ENCODE measurements at places on chromosomes 13 and 19. TPM values are rescaled to one million over a fixed set of nuclear protein-coding genes. Genes with fewer than 3 reads are reported as not detected.

DNA sequence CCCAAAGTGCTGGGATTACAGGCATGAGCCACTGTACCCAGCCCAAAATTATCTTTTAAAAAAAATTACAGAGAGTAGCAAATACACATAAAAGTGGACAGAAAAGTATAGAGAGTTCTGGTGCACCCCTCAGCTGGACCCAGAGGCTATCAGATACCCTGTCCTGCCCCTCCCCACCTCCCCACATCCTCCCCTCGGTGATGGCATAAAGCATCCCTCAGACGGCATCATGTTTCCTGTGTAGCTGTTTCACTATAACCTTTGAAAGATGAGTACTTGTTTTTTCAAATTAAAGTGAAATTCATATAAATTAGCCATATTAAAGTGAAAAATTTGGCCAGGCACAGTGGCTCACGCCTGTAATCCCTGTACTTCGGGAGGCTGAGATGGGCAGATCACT, 20.1 kb downstream of the SLC27A1 start:
- no peak for DNase-seq

Gene CCDC70
- not detected for polyA plus RNA-seq

- DNase-seq: no peak
Measured at GRCh38 chr13:95920485-95920884, 132.7 kb downstream of the UGGT2 start.

Gene ZNF709
- polyA plus RNA-seq: 9.2 TPM

DNA sequence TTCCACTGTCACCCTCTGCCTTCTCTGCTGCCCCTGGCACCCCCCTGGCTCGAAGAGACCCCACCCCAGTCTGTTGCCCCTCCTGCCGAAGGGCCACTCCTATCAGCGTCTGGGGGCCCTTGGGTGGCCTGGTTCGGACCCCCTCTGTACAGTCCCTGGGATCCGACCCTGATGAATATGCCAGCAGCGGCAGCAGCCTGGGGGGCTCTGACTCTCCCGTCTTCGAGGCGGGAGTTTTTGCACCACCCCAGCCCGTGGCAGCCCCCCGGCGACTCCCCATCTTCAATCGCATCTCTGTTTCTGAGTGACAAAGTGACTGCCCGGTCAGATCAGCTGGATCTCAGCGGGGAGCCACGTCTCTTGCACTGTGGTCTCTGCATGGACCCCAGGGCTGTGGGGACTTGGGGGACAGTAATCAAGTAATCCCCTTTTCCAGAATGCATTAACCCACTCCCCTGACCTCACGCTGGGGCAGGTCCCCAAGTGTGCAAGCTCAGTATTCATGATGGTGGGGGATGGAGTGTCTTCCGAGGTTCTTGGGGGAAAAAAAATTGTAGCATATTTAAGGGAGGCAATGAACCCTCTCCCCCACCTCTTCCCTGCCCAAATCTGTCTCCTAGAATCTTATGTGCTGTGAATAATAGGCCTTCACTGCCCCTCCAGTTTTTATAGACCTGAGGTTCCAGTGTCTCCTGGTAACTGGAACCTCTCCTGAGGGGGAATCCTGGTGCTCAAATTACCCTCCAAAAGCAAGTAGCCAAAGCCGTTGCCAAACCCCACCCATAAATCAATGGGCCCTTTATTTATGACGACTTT, 2.0 kb downstream of the ZFP36 start:
- DNase-seq: no peak

Gene EFNA2
- polyA plus RNA-seq: 1.4 TPM

DNA sequence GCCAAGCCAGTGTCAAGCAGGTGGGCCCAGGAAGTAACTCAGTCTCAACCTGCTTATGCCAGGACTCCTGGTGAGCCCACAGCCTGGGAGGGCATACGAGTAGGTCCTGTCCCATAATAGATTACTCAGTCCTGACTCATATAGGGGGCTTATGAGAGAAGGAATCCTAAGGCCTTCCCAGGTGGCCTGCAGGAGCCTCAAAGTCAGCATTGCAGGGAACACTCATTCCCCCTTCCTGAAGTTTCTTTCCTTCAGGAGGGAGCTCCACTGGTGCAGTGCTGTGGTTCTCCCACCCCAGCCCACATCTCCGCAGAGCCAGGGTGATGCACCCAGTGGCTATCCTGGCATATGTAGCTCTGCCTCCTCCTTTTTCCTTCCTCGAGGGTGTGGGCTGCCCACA, 137.3 kb downstream of the ZIC5 start:
- no peak for DNase-seq

Gene NLRP4
- polyA plus RNA-seq: not detected

DNA sequence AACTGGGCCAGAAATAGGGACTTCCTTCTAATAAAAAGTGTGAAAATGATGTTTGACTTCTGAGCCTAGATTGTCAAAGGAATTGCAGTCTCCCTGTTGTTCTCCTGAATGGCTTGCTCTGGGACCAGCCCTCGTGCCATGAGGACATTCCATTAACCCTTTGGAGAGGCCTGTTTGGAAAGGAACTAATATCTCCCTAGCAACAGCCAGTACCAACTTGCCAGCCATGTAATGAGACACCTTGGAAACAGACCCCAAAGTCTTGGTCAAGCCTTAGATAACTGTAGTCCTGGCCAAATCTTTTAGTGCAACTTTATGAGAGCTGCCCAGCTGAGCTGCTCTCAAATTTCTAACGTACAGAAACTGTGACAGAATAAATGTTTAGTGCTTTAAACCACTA, 8.2 kb upstream of the SIAH3 start:
- DNase-seq: no peak

All from left lung (tissue), 14 donors.